ENCODE measurements at places on chromosomes 1 and 21.

GRCh38 chr1:213680677-213681325, 307.0 kb upstream of the PROX1 start:
- DNase-seq, result no peak

DNA sequence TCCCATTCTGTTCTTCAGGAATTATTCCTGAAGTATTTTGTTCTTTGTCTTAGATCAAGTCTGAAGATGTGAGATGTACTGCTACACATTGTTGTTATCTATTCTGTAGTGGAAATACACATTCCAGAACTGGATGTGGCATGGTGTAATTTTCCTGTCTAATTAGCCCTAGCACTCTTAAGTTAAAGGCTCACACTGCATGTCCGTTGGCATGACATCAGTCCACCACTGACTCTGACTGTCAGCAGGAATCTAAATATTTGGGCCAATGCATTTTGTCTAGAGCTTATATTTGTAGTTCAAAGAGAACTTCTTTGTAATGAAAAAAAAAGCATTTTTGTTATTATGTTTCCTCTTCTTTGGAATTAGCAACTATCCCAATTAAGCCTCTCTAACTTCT, 201.0 kb downstream of the S1PR1 start:
- DNase-seq, result no peak

DNA sequence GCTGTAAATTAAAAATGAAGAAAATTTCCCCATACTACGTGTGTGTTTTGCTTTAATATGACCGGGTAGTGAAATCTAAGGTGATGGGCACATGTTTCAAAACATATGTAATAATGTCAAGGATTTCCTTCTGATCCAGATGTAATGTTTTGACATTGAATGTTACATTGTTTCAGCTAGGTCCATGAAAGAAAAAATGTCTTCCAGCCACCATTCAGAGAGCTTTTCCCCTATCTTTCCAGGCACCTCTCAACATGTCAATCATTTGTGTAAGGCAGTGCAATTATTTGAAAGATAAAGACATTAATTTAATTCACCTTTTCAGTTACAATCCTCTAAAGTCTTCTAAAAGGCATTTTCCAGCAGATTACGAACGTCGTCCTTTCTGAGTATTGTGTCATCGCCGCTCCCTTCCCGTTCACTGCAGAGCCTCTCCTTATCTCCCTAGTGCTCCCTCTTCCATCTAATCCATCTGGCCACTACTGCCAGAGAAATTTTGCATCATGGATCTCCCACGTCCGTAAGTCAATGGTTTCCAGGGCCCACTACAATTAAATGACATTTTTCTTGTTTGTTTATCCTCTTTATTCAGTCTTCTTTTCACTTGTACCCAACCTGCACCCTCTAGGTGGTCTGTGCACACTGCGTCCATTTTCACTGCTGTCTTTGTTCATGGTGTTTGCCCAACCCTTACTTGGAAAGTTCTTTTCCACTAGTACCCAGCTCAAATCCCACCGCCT, 1.3 kb upstream of the VAMP3 start:
- no peak for DNase-seq

DNA sequence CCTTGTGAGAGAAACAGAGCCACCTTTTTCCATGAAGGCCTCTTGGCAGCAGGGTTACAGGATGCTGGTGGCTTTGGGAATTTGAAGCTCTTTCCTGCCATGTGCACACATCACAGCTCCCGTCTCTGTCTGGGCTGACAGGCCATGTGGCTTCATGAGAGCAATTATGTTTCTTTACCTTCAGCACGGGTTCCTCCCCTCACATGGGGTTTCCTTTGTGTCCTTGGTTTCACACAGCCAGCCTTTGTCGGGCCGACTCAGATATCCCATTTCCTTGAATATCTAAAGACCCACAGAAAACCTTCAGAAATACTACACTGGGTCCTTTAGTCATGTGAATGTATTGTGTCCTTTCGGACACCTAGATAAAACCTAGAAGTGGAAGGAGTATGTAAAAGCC, 7.1 kb downstream of the CLIC6 start:
- DNase-seq, result no peak

DNA sequence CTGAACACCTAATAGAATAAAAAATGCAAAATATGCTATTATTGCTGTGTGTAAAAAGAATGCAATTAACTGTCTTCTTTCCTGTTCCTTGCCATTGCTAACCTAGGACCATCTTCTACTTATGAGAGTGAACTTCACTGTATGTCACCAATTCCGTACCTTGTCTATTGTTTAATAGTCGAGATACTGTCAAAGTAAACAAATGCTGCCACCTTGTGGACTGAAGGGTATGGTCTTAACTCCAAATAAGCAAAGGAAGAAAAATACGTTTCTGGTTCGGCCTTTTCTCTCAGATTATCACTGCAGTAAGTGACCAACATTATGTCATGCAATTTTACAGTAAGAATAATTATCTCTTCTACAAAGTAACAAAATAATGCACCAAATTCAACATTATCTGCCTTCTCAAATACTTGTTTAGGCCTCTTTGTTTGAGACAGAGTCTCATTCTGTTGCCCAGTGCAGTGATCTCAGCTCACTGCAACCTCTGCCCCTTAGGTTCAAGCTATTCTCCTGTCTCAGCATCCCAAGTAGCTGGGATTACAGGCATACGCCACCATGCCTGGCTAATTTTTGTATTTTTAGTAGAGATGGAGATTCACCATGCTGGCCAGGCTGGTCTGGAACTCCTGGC, 133.4 kb downstream of the COP1 start:
- peak; percentile 52 for DNase-seq

- no peak for DNase-seq
These were observed 47.5 kb downstream of the ROR1 start for GRCh38 chr1:63821091-63822005.

DNA sequence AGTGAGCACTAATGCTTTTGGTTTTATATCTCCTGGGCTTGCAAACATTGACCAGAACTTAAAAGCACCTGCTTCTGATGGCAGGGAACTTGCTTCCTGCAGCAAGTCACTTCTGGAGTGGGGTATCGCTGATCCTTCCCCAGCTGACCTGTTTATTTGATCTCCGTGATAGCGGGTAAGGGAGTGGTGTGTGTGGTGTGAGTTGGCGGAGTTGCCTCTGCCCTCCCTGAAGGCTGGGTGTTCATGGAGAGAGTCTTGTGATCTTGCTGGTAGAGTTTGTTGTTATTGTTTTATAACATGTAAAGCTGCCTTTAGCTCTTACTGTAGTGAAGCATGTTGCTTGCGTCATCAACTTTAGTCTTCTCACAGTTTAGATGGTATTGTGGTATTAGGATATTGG, 3.9 kb downstream of the MFN2 start:
- no peak for DNase-seq

- no peak for DNase-seq
These were observed 37.8 kb downstream of the GABPB2 start for GRCh38 chr1:151108331-151108730.

DNA sequence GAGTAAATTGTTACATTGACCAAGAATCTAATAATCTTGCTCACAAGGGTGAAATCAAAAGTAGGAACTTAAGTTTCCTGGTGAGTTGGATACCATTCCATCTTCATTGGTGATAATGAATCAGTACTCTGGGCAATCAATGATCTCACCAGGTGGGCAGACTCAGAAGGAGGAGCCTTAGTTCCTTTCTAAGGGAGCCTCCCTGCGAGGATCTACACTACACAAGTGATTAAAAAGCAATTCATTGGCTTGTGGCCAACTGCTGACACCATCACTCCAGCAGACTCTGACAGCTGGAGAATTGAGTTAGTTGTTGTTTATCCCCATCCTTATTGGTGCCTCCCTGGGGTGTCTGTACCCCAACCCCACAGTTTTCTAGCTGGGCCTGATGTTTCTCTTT, 84.1 kb upstream of the VANGL1 start:
- no peak for DNase-seq

- no peak for DNase-seq
These were observed 151.7 kb downstream of the CDC42BPA start for GRCh38 chr1:227166559-227166958.

GRCh38 chr1:5551274-5551975, 440.8 kb downstream of the NPHP4 start:
- no peak for DNase-seq

GRCh38 chr1:7607097-7607496, 164.0 kb upstream of the VAMP3 start:
- no peak for DNase-seq

DNA sequence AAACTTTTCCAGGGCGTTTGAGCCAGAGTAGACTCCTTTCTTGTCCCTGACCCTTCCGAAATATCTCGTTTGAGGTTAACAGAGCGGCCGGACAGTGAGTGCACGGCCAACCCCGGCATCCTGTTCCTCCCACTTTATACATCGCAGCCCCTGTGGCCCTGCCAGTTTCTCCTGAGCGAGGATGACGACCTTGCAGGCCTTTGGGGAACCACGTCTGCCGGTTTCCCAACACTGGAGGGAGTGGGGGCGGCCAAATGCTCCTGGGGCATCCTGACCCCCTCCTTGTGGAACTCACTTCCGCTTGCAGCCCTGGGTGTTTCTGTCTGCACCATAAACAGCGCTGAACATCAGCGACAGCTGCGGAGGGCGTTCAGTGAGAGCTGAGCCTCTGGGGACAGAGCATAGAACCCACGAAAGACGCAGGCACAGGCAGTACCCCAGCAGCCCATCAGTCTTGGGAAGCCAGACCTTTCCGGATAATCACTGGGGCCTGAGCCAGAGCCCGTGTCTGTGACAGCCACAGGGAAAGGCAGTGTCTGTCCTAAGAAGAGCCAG, 4.8 kb upstream of the KCNAB2 start:
- no peak for DNase-seq

- DNase-seq, result peak; percentile 60
These were observed 114.8 kb upstream of the PAXBP1 start for GRCh38 chr21:32886339-32886738.

DNA sequence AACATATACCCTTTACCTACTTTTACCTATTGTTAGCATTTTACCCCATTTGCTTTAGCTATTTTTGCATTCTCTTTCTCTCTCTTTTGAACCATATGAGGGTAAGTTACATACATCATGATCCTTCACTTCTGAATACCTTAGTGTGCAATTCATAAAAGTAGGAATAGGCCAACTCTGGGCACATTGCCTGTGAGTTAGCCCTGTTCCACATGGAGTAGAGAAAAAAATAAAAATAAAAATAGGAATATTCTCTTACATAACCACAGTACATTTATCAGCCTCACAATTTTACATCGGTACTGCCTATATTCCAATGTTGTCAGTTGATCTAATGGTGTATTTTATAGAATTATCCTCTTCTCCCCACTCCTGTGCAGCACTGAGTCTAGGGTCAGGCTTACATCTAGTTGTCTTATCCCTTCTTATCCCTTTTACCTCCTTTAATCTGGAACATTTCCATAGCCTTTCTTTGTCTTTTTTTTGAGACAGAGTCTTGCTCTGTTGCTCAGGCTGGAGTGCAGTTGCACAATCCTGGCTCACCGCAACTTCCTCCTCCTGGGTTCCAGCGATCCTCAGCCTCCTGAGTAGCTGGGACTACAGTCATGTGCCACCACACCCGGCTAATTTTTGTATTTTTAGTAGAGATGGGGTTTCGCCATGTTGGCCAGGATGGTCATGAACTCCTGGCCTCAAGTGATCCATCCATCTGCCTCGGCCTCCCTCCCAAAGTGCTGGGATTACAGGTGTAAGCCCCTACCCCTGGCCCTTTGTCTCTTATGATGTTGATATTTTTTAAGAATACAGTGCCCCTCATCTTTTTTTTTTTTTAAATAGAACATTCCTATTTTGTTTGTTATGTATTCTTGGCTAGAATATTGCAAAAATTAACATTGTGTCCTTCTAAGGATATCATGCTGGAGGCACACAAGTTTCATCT, 11.1 kb upstream of the SLC30A1 start:
- peak; percentile 20 for DNase-seq

DNA sequence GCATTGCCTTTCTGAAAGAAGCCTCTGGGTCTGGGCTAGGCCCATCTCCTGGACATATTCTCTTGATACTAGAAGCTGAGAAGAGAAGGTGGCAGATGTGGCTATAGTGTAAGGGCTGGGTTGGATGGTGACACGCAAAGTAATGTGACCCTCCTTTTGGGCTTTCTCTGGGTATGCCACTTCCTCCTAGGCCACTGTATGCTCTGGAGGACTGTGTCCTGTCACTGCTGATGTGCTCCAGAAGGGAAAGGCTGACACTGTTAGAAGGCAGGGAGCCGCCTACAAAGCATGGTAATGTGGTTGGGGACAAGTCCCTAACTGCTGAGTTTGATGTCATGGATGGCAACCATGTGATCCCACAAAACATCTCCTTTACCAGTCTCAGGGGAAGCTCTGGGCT, 112.1 kb downstream of the BCAR3 start:
- DNase-seq, result no peak

GRCh38 chr1:61284248-61284854, 202.0 kb downstream of the NFIA start:
- DNase-seq, result no peak

- no peak for DNase-seq
These were observed 54.6 kb downstream of the TOMM20 start for GRCh38 chr1:235073968-235074522.

DNA sequence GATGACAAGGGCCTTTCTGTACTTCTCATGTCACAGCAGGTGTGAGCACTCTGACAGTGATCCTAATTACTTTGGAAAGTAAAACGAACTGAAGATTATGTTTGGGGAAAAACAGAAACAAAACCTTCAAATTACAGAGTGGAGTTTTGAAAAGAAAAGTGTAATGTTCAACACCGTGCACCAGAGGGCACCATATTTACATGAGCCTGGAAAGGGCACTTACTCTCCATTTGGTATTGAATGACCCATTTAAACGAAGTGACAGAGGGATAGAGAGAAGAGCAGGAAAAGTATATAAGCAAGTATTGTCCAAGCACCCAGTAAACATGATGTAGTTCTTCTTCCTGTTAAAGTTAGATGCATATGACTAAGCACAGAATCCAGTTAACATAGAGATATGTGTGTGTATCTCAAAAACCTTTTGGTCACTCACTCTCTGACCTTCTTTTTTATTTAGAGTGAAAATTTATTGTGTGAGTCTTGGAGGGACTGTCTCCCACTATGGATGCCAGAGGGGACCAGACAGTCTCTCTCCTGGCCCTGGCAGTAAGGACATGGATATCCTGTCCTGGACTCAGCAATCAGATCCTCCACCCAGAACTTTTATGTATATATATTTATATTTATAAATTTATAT, 3.8 kb upstream of the RGSL1 start:
- peak; percentile 45 for DNase-seq

Measured in CD4-positive, alpha-beta T cell treated with Interleukin-17A for 1 hour (primary cell).